SW 1271 (cell line): ENCODE measurements at places on chromosomes 4 and X.
A peak's percentile ranks its signal among the peaks of the same experiment; 100 is the strongest.

DNA sequence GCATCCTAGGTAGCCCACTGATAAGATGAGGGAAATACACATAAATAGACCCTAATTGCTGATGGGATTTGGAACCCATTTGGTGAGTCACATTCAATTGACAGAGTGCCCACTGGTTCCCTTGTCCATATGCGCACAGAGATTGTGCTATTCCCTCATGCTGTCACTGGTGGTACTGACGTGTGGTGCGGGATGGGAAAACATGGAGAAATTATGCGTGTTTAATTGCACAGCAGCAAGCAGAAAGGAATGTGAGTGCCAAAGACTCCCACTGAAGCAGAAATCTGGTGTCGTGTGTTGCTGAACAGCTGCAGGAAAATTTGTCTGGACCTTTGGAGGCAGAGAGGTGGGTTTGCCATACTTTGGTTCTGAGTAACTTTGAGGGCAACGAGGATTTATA lies 92.2 kb downstream of the NHSL2 start:
- no peak for DNase-seq

GRCh38 chr4:183173580-183174526 lies 74.8 kb downstream of the WWC2 start:
- no peak for DNase-seq

GRCh38 chr4:162836773-162837172 lies 329.9 kb downstream of the NAF1 start:
- no peak for DNase-seq

GRCh38 chrX:63350465-63350877 lies 661 bp downstream of the SPIN4 start:
- no peak for DNase-seq

GRCh38 chrX:39133971-39134370 lies 332.7 kb downstream of the MID1IP1 start:
- DNase-seq: no peak

DNA sequence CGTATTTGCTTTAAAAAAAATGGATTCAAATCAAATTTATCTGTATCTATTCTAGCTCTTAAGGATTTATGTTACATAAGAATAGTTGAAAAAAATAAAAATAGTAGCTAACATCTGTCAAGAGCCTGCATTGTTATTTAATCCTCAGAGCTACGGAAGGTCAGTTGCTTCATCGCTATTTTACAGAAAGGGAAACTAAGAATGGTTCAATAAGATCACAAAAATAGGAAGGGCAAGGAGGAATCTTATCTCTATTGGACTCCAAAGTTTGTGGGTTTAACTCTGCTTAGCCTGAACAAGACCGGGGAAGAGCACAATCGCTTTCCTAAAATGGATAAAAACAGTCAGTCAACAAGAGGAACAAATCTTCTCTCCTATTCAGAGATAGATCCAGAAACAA lies 270.2 kb upstream of the SMIM31 start:
- DNase-seq: no peak

- DNase-seq: no peak
These were observed 5.1 kb downstream of the EFNB1 start for GRCh38 chrX:68833855-68834331.

GRCh38 chrX:2828344-2828958 lies at the start of gene GYG2:
Gene GYG2, plus strand, starts transcription at chrX:2828930. Its CDS starts 1,259 bp downstream, at chrX:2830189.
- DNase-seq: no peak

GRCh38 chr4:57190601-57191481 lies 80.7 kb upstream of the IGFBP7 start:
- DNase-seq: peak; percentile 3

DNA sequence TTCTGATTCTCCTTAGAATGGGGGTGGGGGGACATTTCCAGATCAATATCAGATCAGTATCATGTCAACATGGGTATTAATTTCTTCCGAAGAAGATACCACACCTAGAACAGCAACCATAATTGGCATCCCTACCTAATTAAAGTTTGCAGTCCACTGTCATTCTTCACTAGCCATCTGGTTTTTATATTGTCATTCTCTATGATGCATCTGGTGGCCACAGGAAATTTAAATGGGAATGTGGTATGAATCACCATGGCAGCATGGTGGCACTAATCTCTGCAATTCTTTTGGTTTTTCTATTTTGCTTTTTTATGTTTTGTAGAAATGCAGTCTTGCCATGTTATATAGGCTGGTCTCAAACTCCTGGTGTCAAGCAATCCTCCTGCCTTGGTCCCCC lies 16.6 kb upstream of the UBE2D3 start:
- DNase-seq: no peak

DNA sequence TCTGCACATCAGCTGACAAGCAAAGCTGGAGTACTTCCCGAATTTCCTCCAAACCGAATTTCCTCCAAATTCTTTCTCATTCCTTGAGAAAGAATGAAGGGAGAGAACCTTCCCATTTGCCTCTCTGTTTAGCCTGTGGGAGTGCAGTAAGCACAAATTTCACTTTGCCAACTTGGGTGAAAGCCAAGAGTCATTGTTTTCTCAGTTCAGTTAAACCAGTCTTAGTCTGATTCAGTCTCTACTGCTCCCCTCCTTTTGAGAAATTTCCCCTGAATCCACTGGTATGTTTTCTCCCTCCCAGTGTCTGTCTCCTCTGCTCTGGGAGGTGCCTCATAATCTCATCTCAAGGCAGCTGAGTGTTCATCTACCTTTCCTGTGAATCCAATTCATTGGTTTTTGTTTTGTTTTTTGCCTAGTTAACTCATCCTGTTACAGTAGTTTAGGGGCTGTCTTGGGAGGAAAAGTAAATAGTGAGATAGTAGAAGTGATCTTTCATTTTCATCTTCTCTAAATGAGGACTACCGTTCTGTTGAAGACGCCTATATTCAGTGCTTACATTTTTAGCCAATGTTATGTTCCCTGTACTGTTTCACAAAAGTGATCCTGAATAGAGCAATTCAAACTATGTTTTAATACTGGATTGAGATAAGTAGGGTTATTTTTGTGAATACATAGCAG lies 49.0 kb downstream of the SYTL5 start:
- no peak for DNase-seq

DNA sequence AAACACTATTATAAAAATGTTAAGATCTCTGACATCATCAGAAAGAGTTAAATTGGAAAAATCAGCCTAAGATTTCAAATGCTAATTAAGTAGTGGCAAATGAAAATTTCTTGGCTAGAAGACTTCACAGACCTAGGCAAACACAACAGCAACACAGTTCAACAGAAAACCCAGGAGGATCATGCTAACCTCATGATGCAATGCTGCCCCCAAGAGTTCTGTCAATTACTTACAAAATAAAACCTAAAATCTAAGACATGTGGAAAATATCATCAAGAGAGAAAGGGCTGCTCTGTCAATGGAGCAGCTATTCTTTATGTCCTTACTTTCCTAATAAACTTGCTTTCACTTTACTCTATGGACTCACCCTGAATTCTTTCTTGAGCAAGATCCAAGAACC lies 21.0 kb downstream of the S100G start:
- DNase-seq: no peak
